ENCODE measurements at places on chromosomes 7 and 10.
A peak's percentile ranks its signal among the peaks of the same experiment; 100 is the strongest.

DNA sequence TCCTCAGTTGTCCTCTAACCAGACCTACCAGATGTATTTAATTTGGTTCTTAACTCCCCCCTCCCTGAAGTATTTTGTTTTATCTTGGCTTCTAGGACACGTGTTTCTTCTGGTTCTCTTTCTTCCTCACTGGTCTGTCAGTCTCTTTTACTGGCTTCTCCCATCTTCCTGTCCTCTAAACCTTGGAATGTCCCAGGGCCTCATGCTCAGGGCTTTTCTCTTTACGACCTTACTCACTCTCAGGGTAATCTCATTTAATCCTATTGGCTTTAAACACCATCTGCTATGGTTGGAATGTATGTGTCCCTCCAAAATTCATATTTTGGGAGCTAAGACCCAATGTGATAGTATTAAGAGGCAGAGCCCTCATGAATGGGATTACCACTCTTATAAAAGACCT is 418.2 kb upstream of the PODXL start:
- no peak overlapping the region for H3K27ac ChIP-seq
- H3K27me3 ChIP-seq = no peaks in the 10 kb centered on the region
- no peak for DNase-seq
- H3K4me3 ChIP-seq = no peak overlapping the region
- no peaks in the 10 kb centered on the region for H3K4me1 ChIP-seq
- H3K36me3 ChIP-seq = no peaks in the 10 kb centered on the region

GRCh38 chr10:112526139-112526538 is 79.1 kb downstream of the VTI1A start:
- H3K36me3 ChIP-seq = no peaks in the 10 kb centered on the region
- H3K27me3 ChIP-seq = no peaks in the 10 kb centered on the region
- DNase-seq = no peak
- no peak overlapping the region for H3K4me3 ChIP-seq

DNA sequence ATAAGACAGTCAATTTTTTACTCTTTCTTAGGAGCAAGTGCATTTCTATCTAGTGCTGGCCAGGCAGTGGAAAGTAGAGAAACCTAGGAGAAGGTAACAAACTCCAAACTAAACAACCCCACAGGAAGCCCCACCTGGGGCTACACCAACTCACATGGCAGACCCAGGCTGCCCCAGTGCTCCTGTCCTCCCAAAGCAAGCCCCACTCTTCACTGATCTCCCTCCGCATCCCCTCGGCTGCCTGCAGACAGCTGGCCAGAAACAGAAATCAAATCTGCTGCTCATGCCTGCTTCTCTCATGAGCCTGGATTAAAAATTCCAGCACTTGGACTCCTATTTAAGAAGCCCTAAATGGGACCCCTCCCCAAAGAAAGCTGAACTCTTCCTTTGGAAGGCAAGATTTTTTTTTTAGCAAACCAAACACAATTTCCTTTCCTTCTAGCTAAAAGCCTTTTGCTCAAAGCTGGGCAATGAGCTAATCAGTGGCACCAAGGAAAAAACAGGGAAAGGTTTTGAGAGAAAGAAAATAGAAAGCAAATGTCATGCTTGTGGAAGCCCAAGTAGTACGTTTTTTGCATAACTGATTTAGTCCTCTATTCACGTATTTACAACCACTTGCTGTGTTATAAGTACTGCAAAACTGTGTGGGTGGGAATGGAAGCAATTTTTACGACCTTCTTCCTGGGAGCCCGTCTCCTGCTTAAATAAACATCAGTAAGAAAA is 10.8 kb downstream of the PDE1C start:
- no peaks in the 10 kb centered on the region for H3K36me3 ChIP-seq
- no peaks in the 10 kb centered on the region for H3K27me3 ChIP-seq
- H3K4me3 ChIP-seq = peak overlapping the region; percentile 25
- no peak for DNase-seq
- peak overlapping the region; percentile 65 for H3K27ac ChIP-seq

GRCh38 chr10:15223174-15223573 is 54.7 kb upstream of the NMT2 start:
- no peaks in the 10 kb centered on the region for H3K36me3 ChIP-seq
- DNase-seq = no peak
- no peaks in the 10 kb centered on the region for H3K27me3 ChIP-seq
- H3K4me3 ChIP-seq = no peak overlapping the region

GRCh38 chr10:122485670-122486069 is 24.3 kb downstream of the HTRA1 start:
- peak; percentile 55 for DNase-seq
- no peak overlapping the region for H3K4me3 ChIP-seq
- H3K27me3 ChIP-seq = no peaks in the 10 kb centered on the region
- H3K4me1 ChIP-seq = peaks cover 1% of the 10 kb centered on the region
- H3K27ac ChIP-seq = peak overlapping the region; percentile 71

DNA sequence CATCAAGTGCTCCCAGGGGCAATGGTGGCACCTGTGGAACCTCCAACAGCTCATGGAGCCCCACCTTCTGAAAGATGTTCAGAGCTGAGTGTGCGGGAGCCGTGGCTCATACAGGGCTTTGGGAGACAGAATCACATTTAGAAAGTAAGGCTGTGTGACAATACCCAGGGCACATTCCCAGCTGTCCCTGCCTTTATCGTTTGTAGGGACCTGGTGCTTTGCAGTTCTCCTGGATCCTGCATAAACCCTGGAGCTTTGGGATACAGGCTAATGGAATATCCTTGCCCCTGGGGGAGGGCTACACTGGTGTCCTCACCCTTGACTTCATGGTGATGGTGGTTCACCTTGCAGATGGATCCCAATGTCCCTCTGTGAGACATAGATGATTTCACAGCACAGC is 134.8 kb upstream of the LAMB4 start:
- H3K27me3 ChIP-seq = no peaks in the 10 kb centered on the region
- no peaks in the 10 kb centered on the region for H3K4me1 ChIP-seq
- no peak overlapping the region for H3K27ac ChIP-seq
- H3K4me3 ChIP-seq = no peak overlapping the region

DNA sequence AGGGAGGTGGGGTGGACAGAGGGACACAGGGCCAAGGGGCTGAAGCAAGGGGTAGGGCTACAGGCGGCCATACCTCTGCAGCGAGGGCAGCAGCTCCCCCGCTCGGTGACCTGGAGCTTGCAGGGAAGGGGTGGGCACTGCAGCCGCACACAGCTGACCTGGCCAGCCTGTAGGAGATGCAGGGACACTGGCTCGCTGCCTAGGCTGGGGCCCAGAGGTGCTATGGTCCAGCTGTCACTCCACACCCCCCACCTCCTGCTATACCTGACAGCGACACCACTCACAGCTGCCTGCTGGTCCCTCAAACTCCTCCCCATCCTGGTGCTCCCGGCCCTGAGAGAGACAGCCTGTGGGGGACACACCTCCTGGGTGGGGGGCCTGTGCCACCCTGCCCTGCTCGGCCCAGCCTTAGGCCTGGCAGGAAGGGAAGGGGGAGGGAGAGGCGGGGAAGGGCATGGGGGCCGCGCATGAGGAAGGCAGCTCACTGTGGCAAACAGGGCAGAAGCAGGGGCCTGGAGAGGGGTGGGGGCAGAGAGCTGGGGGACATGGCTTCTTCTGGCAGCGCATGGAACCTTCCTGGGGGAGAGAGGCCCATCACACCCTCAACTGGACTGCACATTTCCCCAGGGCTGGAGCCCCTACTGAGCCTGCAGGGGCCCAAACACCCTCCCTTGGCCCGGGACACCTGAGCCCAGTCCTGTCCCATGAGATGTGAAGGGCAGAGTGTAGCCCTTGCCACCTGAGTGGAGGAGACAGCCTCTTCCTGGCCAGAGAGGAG is 23.9 kb downstream of the ATP6V1F start:
- H3K27me3 ChIP-seq = no peaks in the 10 kb centered on the region
- H3K36me3 ChIP-seq = no peaks in the 10 kb centered on the region
- no peaks in the 10 kb centered on the region for H3K4me1 ChIP-seq
- DNase-seq = no peak
- no peak overlapping the region for H3K27ac ChIP-seq

DNA sequence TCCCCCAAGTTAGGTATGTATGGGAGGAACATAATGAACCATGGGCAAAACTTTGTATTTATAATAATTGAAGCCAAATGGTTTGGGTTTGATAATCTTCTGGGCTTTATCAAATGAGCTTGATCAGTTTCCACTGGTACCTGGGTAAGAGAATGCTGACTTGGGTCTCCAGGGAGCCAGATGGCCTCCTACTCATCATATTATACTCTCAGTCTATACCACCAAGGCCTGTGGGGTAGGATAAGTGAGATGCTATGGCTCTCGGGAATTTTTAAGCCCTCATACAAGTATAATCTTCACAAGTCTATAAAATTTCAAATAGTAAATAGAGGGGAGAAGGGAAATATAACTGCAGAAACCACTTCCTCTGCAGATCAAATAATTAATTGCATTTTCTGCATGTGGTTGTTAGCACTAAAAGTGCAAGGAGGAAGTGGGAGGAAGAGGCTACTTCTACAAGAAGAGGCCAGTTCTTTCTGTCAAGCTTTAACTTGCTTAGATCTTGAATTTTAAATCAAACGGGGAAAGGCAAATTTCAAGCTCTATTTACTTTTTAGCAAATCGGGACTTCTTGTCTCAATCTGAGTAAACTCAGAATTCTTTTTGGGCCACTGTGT is 349.0 kb downstream of the SORCS1 start:
- no peak for DNase-seq
- no peaks in the 10 kb centered on the region for H3K4me1 ChIP-seq
- H3K27me3 ChIP-seq = no peaks in the 10 kb centered on the region
- no peak overlapping the region for H3K4me3 ChIP-seq
- H3K27ac ChIP-seq = no peak overlapping the region

GRCh38 chr7:8913682-8914081 is 480.3 kb downstream of the NXPH1 start:
- no peaks in the 10 kb centered on the region for H3K27me3 ChIP-seq
- H3K4me3 ChIP-seq = no peak overlapping the region
- no peak for DNase-seq
- no peak overlapping the region for H3K27ac ChIP-seq

- DNase-seq = no peak
- no peak overlapping the region for H3K27ac ChIP-seq
- no peaks in the 10 kb centered on the region for H3K27me3 ChIP-seq
- no peaks in the 10 kb centered on the region for H3K4me1 ChIP-seq
- H3K36me3 ChIP-seq = no peaks in the 10 kb centered on the region
These were observed 92.6 kb upstream of the MBL2 start for GRCh38 chr10:52865213-52865612.

- no peaks in the 10 kb centered on the region for H3K36me3 ChIP-seq
- DNase-seq = no peak
- no peaks in the 10 kb centered on the region for H3K4me1 ChIP-seq
- no peak overlapping the region for H3K4me3 ChIP-seq
These were observed 100.0 kb downstream of the TCERG1L start for GRCh38 chr10:131211559-131211958.

DNA sequence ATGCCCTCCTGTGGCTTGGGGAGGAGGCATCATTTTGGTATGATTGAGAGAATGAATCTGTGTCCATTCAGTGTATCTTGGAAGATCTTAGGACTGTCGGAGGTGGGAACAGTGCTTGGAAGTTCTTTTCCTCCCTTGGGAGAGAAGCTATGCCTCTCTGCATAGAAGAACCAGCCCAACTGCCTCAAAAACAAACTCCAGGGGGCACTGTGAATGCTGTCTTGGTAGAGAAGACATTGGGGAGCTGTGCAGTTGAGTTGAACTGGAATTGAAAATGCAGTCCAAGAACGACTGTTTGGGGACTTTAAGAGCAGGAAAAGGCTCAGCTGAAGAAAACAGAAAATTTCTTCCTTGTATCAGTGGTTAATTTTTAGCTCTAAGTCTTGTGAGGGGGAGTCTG is 4.9 kb upstream of the GJD4 start:
- DNase-seq = no peak
- no peaks in the 10 kb centered on the region for H3K27me3 ChIP-seq
- H3K27ac ChIP-seq = no peak overlapping the region
- H3K4me1 ChIP-seq = no peaks in the 10 kb centered on the region
- H3K4me3 ChIP-seq = no peak overlapping the region
- H3K36me3 ChIP-seq = no peaks in the 10 kb centered on the region

DNA sequence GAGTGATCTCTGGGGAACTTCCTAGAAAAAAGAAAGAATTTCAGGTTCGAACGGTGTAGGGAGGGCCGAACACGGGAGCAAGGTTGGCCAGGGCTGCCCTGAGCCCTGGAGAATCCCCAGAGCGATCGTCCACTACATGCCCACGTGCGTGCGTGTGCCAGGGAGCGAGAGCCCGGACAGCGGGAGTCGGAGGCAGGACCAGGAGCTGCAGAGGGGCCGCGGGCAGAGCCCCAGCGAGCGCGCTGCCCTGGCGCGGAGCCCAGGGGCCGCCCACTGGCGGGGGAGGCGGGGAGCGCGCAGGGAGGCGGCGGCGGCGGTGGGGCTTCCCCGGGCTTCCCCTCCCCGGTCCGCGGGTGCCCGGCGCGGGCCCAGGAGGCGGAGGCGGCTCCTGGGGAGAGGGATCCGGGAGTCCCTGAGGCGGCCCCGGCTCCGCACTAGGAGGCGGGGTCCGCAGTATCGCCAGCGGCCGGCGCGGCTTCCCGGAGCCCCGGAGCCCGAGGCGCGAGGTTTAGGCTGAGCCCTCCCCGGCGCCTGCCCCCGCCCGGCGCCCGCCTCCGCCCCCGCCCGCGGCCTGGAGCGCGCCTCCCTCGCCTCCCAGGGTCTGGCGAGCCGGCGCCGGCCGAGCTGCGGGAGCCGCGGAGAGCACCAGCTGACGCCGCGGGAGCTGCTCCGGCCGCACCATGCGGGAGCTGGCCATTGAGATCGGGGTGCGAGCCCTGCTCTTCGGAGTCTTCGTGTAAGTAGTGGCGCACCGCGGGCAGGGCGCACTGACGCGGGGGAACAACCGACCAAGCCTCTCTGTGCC is at the start of gene PLPP4:
TSS of gene PLPP4 (plus strand) at position 602 of the 805 bp plus-strand sequence. CDS start at position 681, 79 bp downstream.
- no peak for DNase-seq
- peaks cover 11% of the 10 kb centered on the region for H3K27me3 ChIP-seq
- no peaks in the 10 kb centered on the region for H3K36me3 ChIP-seq
- H3K4me1 ChIP-seq = no peaks in the 10 kb centered on the region
- no peak within 1 kb of the TSS for H3K27ac ChIP-seq

DNA sequence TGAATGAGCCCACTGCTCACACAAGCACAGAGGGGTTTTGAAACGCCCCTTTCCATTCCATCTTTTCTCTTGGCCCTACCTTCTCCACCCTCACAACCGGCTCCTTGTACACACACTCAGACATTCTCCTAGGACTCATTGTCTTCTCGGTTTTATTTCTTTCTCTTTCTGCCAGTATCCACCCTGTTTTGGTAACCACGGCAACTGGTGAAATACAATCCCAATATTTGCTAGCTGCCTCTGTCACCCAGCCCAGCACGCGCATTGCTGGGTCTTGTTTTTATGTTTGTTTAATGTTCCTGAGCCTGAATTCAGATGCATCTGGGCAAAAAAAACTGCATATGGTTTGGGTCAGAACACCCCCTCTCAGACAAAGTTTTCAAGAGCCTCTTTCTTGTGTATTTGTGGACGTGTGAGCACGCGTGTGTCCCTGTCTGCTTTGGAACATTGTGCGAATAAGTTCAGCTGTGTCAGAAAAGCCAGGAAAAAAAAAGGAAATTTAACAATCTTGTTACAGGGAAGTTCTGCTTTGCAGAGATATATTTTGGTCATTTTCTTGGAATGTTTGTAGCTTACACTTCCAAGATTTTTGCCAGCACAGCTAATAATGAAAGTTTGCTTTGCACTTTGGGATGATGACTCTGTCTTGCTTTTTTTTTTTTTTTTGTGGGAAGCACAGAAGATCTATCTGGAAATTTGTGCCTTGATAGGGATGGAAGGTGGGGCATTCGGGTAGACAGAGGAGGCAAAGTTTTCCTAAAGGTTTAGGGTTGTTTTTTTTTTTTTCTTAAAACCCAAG is 225.9 kb downstream of the TRIL start:
- no peaks in the 10 kb centered on the region for H3K27me3 ChIP-seq
- DNase-seq = no peak
- no peak overlapping the region for H3K4me3 ChIP-seq

- H3K4me1 ChIP-seq = no peaks in the 10 kb centered on the region
- DNase-seq = no peak
- no peak overlapping the region for H3K27ac ChIP-seq
- H3K4me3 ChIP-seq = no peak overlapping the region
- H3K36me3 ChIP-seq = no peaks in the 10 kb centered on the region
- H3K27me3 ChIP-seq = no peaks in the 10 kb centered on the region
These were observed 3.0 kb upstream of the PSAP start for GRCh38 chr10:71854031-71854430.

Data from uterus (tissue), 4 donors.